ENCODE measurements at places on chromosomes 5 and 9.

DNA sequence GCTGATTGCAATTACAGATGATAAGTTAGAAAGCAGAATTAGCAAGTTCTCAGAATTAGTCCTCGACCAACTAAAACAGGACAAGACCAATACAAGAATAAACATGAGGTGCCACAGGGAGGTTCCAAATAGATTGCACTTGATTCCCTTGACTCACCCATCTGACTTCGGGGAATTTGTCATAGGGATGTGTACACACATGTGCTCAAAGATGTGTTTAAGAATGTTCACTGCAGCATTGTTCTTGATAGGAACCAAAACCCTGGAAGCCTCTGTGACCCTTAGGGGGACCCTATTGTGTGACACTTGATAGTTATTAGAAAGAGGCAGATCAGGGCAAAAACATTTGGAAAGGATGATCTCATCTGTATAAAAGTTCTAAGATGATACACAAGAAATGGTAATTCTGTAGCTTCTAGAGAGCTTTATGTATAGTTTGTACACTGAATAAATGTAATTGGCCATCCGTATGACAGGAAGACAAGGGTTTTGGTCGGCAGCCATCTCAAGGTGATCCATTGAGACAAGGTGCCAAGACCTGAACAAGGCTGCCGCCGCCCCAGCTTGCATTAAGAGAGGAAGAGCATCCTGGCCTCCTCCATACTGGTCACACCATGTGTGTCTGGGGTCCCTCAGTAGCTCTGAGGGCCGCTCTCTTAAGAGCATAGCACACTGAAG lies 48.2 kb upstream of the GARNL3 start:
- no peak for DNase-seq

GRCh38 chr5:10585518-10585915 lies 21.6 kb downstream of the ANKRD33B start:
- DNase-seq = no peak

GRCh38 chr5:140338908-140339307 lies 7.5 kb downstream of the HBEGF start:
- no peak for DNase-seq

DNA sequence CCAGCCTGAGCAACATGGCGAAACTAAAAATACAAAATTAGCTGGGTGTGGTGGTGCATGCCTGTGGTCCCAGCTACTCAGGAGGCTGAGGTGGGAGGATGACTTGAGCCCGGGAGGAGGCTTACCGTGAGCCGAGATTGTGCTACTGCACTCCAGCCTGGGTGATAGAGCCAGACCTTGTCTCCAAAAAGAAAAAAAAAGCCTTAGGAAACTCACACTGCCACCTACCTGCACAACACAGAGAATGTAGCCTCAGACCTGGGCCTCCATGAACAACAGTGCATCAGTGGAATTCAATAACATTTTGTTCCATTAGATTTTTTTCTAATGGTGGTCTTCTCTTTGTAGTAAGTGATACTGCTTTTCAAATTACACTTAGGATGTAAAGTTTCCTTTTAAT lies 63.8 kb upstream of the RARS1 start:
- no peak for DNase-seq

- DNase-seq = peak; percentile 72
Observed at GRCh38 chr5:77356740-77357139, 135.4 kb downstream of the WDR41 start.

- DNase-seq = no peak
Observed at GRCh38 chr5:115888027-115888426, 46.3 kb downstream of the AP3S1 start.

- no peak for DNase-seq
Observed at GRCh38 chr9:12696931-12697622, 3.9 kb downstream of the TYRP1 start.

DNA sequence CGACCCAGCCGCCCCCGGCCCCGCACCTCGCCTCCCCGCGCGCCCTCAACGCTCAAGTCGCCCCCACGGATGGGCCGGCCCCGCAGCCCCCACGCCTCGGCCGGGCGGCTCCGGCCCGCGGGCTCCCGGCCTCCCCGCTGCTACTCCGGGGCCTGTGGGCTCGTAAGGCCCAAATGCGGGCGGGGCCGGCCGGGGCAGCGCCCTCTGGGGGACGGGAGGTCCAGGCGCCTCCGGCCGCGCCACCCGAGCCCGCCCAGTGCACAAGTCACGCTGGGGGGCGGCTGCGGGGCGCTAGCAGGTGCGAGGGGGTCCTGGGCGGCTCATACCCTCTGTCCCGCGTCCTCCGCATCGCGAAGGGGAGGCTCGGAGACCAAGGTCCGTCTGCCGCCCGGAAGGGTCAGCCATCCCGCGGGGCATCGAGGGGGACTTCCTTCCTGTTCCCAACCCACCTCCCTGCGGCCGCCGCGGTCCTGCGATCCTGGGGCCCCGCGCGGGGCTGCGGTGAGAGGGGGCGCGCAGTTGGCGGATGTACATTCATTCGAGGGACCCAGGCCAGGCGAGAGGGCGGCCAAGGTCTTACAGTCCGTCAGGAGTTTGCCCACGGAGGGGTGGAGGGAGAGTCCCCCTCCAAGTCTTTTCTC lies at the start of gene CIZ1:
TSS of gene CIZ1 (minus strand) at position 167 of the 641 bp plus-strand sequence. CDS start 715 bp downstream, outside the sequence.
- DNase-seq = peak; percentile 76

DNA sequence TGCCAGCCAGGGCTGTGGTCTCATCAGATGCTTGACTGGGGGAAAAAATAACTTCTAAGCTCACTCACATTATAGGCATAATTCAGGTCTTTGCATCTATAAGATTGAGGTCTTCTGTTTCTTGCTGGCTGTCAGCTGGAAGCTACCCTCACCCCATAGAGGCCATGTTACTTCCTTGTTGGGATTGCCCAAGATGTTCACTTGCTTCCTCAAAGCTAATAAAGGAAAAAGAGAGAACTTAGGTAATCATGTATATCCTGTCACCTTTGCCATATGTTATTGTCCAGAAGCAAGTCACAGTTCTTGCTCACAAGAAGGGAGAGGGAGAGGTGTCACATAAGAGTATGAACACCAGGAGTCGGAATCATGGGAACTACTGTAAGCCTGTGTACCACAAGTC lies 38.7 kb upstream of the ANKRD34B start:
- DNase-seq = no peak

GRCh38 chr5:56155992-56156584 lies 77.0 kb downstream of the ANKRD55 start:
- DNase-seq = no peak

GRCh38 chr5:179292681-179293635 lies 52.3 kb downstream of the ADAMTS2 start:
- no peak for DNase-seq

DNA sequence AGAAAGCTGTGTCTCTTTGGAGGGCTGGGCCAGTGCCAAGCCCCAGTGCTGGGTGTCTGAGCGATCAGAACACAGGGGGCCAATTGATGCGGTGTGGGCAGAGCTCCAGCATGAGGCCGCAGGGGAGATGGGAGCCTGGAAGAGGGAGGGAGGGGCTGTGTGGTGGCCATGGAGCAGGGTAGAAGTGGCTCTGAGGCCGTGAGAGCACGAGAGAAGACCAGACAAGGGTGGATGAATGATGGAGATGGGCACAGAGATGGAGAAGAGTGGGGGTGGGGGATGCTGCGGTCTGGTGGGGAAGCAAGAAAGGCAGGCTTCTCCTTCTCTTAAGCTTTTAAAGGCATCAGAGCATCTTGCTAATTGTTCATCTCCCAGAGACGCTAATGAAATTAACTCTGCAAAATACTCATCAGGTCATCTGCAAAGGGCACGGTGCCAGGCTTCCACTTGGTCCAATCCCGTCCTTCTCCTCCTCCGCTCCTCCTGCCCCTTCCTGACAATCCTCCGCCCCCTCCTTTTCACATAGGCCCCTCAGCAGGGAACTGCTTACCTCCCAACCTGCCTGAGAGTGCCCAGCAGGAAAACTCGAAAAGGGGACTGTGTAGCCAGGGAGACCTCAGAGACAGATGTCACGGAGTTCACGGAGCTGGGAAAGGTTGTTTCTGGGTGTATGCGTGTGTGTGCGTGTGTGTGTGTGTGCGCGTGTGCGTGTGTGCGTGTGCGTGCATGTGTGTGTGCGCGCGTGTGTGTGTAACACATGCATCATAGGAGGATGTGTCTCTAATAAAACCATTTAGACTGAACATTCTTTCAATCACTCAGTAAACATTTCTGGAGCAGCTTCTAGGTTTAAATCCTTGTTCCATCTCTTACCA lies 7.1 kb upstream of the UNC5A start:
- DNase-seq = no peak

GRCh38 chr5:128630121-128630520 lies 92.1 kb upstream of the FBN2 start:
- no peak for DNase-seq

GRCh38 chr5:54930736-54931135 lies 54.7 kb downstream of the ESM1 start:
- peak; percentile 32 for DNase-seq

DNA sequence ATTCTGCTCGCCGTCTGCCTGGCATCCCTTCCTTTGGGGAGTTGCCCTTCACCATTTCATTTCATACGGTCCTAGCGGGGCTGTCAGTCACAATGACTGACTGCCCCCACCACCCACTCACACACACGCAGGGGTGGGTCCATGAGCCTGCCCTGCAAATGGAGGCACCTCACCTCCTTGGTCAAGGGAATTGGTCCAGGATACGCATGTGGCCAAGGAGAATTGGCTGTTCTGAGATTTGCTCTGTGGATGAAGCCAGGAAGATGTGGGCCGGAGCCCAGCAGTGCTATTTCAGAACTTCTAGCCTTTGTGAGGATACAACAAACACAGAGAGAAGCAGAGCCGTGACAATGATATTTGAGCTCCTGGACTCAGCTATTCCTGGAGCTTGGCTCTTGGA lies 17.0 kb downstream of the C1QTNF2 start:
- DNase-seq = no peak

GRCh38 chr9:93958121-93958818 lies 3.1 kb upstream of the BARX1 start:
- DNase-seq = no peak

DNA sequence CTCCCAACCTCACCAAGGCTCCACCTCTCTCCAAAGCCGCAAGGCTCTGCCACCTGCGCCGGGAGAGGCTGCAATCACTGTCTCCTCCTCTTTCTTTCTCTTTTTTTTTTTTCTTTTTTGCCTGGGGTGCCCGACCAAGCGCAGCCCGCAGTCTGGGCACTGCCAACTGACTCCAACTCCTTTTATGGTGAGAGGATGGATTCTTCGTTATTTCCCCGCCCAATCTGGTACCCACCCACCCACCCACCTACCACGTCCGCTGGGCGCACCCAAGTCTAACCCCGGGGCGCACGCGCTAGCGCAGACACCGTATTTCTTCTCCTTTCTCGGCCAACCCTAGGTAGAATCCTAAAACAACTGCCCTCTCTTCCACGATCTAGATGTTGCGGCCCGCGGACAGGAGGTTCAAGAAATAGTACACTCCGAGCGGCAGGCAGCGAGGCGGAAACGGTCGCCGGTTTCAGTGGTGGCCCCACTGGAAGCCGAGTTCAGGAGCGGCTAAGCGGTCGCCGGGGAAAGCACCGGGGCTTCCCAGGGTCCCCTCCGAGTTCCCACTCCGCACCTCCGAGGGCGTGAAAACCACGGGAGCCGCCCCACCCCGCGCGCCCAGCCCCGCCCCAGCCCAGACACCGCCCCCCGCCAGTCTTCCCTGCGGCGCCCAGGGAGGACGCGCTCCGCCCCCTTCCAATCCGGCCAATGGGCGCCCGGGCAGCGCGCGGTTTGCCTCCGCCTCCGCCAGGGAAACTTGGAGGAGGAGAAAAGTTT lies 385 bp upstream of the PTGER4 start:
- DNase-seq = peak; percentile 96

- no peak for DNase-seq
Observed at GRCh38 chr9:136720898-136721338, 8.5 kb downstream of the DIPK1B start.

GRCh38 chr9:91117959-91118703 lies 243.6 kb downstream of the AUH start:
- DNase-seq = no peak

GRCh38 chr5:71860048-71860447 lies 141.0 kb downstream of the CARTPT start:
- no peak for DNase-seq

DNA sequence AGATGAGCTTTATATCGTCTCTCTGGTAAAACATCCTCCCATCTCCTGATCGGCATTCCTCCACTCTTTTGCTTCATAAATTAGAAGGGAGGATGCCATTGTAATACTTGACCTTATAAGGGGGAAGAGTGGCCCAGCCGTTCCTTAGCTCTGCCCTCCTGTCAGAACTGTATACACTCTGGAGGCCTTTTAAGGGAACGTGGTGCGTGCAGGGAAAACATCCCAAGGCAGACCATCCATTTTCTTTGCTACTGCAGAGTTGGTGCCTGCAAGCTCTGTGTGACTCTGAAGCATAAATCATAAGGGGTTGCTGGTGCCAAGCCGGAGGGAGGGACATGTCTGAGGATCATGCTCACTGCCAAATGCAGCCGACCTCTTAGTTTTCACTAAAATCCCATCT lies 90.4 kb downstream of the PGM5 start:
- no peak for DNase-seq

DNA sequence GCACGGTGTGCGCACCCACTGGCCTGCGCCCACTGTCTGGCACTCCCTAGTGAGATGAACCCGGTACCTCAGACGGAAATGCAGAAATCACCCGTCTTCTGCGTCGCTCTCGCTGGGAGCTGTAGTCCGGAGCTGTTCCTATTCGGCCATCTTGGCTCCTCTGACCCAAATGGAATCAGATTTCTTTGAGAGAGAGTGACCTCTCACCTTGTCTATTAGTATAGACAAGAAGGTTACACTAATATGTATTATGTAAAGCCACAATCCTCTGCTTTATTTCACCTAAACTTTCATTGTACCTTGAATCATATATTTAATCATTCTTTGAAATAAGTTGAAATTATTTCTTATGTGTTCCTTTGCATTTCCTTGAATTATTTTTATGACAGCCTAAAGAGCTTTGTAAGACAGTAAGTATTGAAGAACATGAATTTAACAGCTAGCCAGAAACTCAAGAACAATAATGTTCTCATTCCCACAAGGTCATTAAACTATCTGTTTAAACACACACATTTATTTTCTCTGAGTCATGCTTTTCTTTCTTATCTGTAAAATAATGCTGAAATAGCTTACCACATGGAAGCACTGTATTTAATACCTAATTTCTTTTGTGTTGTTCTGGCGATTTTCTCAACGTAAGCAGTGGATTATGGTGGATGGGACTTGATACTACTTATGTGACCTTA lies 91.8 kb upstream of the DMRTA1 start:
- DNase-seq = no peak
